HS-5 (cell line): ENCODE measurements at places on chromosomes 13 and 19.

DNA sequence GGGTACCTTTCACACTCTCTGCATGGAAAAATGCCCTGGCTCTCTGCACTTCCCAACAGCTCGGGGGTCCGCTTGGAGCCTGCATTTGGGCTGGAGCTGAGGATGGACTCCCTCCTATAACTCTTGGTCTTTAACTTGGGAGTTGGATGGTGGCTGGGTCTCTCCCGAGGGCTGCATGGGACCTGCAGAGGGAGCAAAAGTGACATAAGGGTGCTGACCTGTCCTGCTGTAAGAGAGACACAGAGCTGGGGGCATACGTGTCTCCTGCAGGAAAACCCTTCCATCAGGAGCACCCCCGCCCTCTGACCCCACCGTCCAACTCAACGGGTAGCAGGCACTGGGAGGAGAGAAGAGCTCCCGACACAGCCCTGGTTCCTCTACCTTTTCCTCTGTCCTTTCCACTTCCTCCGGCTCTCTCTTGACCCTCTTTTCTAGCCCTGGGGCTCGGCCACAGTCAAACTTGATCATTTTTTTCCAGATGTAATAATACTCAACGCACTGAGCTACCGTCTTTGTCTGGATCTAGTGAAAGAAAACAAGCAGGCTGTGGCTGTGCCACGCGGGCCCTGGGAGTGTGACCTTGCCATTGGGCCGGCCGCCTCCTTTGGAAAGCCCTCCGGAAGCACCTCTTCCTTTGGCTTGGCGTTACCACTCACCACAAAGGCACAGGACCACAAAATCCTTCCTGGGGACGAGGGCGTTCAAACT is 6.8 kb upstream of the NAPA start:
- DNase-seq: no peak

- no peak for DNase-seq
These were observed 50.1 kb downstream of the ZNF557 start for GRCh38 chr19:7119582-7119981.

DNA sequence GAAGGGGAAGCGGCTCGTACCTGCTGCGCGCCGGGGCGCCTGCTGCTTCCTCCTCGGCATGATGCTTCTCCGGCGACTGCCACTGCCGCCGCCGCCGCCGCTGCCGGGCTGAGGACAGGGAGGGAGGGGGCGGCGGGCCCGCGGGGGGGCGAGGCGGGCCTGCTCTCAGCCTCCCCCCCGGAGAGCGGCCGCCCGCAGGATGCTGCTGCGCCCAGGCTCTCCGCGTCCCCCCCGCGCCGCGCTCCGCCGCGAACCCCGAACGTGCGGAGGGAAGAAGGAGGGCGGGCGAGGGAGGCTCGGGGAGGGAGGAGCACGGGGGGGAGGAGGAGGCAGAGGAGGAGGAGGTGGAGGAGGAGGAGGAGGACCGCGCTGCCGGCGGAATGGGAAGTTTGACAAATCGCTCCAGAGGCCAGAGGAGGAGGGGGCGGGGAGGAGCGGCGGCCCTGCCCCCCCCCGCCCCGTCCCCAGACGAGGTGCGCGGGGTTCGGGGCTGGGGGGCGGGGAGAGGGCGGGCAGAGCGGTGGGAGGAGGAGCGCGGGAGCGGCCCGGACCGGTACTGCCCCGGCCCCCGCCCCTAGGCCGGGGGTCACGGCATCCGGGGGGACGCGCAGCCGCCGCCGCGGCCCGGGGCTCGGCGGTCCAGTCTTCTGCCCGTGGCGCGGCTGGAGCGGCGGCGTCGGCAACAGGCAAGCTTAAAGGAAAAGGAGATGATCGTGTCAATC is at the start of gene TSHZ3:
TSS of gene TSHZ3 (minus strand) at position 277 of the 722 bp plus-strand sequence. CDS start at position 60, 217 bp downstream.
- no peak for DNase-seq

- DNase-seq: no peak
These were observed 5.4 kb upstream of the MTRF1 start for GRCh38 chr13:41268764-41269163.

GRCh38 chr13:91185294-91185863 is 162.1 kb upstream of the MIR17HG start:
- no peak for DNase-seq

DNA sequence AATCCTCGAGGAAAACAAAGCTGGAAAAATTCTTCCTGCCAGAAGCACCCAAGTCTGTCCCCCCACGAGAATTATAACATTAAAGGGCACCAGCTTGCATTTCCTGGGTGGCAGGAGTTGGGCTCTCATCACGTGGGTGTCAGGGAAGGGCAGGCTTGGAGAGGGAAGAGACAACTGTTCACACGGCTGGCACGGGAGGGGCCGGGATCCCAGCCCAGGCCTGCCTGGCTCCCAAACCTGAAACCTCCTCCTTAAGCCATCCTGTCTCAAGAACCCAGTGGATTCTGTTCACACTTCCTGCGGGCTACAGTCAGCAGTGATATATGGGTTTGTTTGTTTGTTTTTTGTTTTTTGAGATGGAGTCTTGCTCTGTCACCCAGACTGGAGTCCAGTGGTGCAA is 12.2 kb downstream of the GRIK5 start:
- DNase-seq: no peak

DNA sequence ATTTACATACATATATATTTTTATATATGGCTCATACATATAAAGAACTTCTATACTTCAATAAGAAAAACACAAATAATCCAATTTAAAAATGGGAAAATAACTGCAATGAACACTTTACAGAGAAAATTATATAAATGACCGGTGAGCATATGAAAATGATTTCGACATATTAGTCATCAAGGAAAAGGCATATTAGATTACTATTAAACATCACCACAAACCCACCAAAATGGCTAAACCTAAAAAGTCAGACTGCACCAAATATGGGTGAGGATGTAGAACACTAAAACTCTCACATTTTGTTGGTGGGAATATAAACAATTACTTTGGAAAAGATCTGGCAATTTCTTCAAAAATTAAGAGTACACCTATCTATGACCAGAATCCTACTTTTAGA is 316.2 kb downstream of the ENOX1 start:
- DNase-seq: no peak

DNA sequence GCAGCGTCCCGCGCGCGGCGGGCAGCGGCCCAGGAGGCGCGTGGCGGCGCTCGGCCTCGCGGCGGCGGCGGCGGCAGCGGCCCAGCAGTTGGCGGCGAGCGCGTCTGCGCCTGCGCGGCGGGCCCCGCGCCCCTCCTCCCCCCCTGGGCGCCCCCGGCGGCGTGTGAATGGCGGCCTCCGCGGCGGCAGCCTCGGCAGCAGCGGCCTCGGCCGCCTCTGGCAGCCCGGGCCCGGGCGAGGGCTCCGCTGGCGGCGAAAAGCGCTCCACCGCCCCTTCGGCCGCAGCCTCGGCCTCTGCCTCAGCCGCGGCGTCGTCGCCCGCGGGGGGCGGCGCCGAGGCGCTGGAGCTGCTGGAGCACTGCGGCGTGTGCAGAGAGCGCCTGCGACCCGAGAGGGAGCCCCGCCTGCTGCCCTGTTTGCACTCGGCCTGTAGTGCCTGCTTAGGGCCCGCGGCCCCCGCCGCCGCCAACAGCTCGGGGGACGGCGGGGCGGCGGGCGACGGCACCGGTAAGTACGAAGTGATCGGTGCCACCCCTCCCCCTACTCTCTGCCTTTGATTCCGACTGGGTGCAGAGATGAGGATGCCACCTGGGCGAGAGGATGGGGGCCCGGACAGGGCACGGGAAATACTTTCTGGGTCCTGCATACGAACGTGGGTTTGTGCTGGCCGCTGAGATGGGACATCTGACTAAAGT is 874 bp downstream of the TRIM28 start:
- no peak for DNase-seq

GRCh38 chr19:20078581-20079031 is 806 bp downstream of the ZNF90 start:
- DNase-seq: peak; percentile 6

GRCh38 chr19:38710928-38711725 is 33.1 kb downstream of the CAPN12 start:
- no peak for DNase-seq

DNA sequence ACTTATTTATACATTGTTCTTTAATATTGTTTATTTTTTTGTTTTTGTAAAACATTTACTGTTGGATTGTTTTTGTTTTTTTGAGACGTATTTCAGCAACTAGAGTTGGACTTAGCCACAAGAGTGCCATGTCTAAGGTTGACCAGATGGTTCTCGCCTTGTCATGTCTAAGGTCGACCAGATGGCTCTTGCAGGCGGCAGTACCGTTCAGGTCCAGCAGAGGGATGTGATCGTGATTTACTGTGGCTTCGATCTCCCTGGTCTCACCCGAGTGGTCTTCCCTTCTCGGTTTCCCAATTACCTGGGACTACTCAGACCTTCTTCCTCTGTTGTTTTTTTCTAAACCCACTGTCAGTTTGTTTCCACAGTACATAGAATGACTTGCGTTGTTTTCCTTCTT is 1438.6 kb downstream of the UQCRFS1 start:
- DNase-seq: no peak

DNA sequence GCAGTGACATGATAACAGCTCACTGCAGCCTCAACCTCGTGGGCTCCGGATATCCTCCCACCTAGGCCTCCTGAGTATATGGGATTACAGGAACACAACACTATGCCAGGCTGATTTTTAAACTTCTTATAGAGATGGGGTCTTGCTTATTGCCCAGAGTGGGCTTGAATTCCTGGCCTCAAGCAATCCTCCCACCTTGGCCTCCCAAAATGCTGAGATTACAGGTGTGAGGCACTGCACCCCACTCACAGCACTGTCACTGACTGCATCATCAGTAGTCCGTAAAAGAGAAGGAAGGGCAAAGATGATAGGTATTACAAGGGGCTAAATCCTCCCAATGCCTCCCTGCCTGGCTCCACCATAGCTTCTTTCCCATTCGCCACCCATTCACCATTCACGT is 4.1 kb downstream of the RHPN2 start:
- DNase-seq: no peak

- DNase-seq: no peak
These were observed 3.2 kb downstream of the MIDN start for GRCh38 chr19:1251330-1252220.

GRCh38 chr13:91647361-91647990 is 249.1 kb downstream of the GPC5 start:
- DNase-seq: peak; percentile 65

DNA sequence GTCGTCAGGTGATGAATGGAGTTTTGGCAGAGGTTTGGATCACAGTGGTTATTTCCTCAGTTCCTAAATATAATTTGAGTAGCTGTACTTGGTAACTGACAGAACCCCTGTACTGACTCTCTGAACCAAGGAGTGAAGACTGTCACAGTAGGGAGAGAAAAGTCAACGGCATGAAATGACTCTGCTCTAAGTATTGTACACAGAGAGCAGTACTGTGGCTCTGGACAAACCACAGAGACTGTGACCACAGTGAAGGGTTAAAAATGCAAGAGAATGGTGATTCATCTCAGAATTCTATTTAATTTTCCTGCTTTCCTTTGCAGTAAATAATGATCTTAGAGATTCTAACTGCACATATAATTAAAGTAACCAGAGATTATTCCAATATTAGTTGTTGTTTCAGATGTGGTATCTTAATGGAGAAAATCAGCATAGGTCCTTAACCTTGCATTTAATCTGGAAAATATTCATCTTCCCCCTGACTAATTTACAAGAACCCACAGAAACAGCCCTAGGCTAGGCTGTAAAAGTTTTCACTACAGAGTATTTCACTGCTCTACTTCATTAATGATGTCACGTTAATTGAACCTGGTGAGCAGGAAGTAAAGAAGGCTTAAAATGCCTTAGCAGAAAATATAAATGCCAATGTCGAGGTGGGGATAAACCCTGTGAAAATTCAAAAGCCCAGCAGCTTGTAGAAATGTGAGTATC is 221.9 kb downstream of the LIG4 start:
- DNase-seq: no peak

- no peak for DNase-seq
These were observed 595.5 kb downstream of the SLITRK1 start for GRCh38 chr13:83286737-83287136.

DNA sequence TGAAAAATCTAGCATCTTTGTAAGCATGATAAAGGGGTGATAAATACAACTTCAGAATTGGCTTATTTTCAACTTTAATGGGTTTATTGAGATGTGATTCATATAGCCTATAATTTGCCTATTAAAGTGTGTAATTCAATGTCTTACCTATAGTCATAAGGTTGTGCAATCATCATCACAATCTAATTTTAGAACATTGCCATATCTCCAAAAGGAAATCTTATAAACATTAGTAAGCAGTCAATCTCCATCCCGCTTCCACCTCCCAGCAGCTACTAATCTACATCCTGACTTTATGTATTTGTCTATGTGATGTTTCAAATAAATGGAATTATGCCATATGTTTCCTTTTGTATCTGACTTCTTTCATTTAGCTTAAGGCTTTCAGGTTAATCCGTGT is 145.2 kb upstream of the KLHL1 start:
- no peak for DNase-seq

DNA sequence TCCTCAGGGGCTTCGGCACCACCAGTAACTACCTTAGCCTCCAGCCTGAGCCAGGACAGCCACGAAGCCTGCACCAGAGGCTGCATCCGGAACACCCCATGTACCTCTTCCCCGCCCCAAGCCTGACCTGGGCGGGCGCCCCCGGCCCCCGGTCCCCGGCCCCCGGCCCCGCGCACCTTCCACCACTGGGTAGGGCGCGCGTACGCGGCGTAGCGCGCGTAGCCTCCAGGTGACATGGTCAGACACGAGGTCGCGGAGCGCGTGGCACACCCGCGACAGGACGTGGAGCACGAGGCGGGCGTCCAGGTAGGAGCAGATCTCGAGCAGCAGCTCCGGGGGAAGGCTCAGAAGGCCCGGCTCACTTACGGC is 450 bp downstream of the FBXW9 start:
- no peak for DNase-seq

- no peak for DNase-seq
These were observed 20.5 kb downstream of the VASP start for GRCh38 chr19:45527731-45528130.

DNA sequence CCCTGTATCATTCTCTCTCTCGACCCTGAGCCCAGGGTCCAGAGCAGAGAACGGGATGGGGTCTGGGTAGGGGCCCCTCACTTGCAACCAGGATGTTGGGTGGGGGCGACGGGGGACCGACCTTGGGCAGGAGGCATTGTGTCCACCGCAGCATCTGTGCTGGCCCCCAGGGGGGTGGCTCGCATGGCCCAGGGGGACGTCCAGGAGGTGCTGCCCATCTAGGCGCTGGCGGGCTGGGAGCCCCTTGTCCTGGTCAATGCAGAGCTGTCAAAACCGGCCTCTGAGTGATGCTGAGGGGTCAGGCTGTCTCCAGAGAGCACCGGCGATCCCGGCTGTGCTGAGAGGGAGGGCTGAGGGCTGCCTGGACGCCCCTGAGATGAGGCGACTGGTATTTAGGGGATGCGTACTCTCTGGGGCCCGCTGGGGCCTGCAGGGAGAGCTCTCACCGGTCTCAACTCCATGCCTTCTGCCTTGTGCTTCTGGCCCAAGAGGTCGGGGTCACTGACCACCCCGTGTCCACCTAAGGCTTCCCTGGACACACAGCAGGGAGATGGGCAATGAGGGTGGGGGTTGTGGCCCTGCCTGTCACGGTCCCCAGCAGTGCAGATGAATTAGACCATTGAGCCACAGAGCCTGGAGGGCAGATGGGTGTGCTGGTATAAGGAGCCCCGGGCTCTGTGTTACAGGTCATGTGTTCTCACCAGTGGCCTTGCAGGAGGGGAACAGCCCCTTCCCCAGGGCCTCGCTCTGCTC is 8.6 kb downstream of the RPS9 start:
- DNase-seq: no peak
